ENCODE measurements at places on chromosomes 7 and 10.

DNA sequence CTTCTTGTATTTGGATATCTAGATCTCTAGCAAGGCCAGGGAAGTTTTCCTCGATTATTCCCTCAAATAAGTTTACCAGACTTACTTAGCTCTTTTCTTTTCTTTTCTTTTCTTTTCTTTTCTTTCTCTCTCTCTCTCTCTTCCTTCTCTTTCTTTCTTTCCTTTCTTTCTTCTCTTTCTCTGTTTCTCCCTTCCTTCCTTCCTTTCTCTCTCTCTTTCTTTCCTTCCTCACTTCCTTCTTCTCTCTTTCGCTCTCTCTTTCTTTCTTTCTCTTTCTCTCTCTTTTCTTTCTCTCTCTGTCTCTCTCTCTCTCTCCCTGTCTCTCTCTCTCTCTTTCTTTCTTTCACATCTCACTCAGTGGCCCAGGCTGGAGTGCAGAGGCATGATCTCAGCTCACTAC is 37.0 kb downstream of the UPP1 start:
- DNase-seq, result no peak

- no peak for DNase-seq
Observed at GRCh38 chr7:82410461-82410860, 33.1 kb downstream of the CACNA2D1 start.

DNA sequence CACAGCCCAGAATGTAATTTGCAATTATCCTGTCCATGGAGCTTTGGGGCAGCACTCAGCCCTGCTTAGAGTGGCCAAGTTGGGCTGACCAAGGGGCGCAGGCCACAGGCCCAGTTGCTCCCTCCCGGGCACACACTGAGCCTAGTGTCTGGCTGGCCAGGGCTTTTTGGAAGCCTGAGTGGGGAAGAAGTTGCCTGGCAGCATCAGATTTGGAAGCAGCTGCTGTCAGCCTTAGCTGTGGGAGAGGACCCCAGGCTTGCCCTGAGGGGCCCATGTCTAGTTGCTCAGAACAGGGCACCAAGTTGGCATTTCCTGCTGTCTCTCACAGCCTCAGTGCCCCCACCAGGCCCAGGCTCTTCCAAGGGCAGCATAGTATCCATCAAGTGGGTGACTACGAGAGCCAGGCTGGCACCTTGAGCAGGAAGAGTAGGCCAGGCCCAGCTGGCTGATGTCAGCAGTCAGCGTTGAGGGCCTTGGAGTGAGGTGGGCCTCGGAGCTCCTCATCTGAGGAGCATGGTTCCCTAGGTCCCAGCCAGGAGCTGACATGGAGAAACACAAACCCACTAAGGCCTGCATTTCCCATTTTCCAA is 14.4 kb downstream of the ANTXRL start:
- no peak for DNase-seq

DNA sequence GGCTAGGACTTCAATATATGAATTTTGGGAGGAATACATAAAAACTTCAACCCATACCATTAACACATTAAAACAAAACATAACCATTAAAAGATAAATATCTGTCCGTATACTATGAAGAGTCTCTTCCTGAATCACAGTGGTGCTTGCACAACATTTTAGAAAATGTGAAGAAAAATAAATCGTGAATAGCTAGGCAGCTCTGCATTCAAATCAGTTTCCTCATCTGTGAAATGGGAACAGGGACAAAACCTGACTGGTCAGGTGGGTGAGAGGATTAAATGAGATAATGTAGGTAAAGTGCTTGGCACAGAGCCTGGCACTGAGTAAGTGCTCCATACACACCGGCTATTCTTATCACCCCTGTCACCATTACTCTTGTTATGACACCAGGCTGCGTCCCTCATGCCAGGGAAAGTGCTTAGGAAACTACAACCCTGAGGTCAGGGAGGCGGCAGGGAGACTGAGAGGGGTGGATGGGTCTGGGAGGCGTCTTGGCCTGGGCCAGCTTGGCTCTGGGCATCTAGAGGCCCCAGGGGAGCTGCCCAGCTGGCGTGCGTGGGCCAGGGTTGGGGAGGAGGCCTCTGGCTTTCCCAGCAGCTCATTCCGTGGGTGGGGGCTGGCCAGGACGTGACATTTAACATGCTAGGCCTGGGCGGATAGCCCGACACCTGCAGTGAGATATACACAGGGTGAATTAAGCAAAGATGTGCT is 78.3 kb downstream of the SH3PXD2A start:
- DNase-seq, result no peak

GRCh38 chr7:37395618-37396259 is 52.9 kb downstream of the ELMO1 start:
- no peak for DNase-seq

- DNase-seq, result no peak
Observed at GRCh38 chr7:92161271-92161670, 17.7 kb downstream of the LRRD1 start.

GRCh38 chr10:24556750-24557742 is 166.6 kb downstream of the ARHGAP21 start:
- DNase-seq, result peak; percentile 81

GRCh38 chr7:141408440-141408839 is 142.8 kb upstream of the AGK start:
- no peak for DNase-seq

GRCh38 chr10:50625649-50626132 is 1.9 kb upstream of the SGMS1 start:
- no peak for DNase-seq

DNA sequence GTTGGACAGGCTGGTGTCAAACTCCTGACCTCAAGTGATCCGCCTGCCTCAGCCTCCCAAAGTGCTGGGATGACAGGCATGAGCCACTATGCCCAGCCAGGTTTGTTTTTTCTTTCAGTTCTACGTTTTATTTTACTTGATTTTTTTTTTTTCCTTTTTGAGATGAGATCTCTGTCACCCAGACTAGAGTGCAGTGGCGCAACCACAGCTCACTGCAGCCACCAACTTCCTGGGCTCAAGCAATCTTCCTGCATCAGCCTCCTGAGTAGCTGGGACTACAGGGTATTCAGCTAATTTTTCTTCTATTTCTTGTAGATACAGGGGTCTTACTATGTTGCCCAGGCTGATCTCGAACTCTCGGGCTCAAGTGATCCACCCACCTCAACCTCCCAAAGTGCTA is 24.3 kb downstream of the GDI2 start:
- DNase-seq, result no peak
